Endothelial cell of umbilical vein (primary cell): ENCODE measurements at places on chromosomes 4 and X. TPM values are rescaled to one million over a fixed set of nuclear protein-coding genes. Genes with fewer than 3 reads are reported as not detected.

GRCh38 chr4:3174371-3175338 lies 74.3 kb upstream of the MSANTD1 start:
- no peak overlapping the region for H3K4me3 ChIP-seq
- H3K4me1 ChIP-seq, result no peaks in the 10 kb centered on the region
- DNase-seq, result no peak
- H3K27ac ChIP-seq, result no peak overlapping the region
- peaks cover 7% of the 10 kb centered on the region for H3K36me3 ChIP-seq

DNA sequence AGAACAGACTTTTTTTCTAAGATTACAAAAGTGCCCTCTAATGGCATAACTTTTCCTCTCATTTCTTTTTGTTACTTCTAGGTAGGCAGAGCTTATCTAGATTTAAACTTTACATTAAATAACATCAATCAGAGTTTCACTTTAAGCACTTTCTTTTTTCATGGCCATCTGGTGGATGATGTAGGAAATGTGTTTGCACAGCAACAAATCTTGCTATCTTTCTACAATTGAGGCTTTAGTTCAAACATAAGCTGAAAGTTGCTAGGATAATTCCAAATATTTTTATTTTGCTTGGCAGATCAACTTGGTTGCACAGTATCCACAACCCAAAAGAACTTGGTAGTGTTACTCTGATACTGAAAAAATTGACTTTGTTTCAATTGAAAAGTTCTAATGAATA lies 22.0 kb downstream of the NDNF start:
- H3K4me3 ChIP-seq, result no peak overlapping the region
- H3K36me3 ChIP-seq, result no peaks in the 10 kb centered on the region
- no peak overlapping the region for H3K27ac ChIP-seq

DNA sequence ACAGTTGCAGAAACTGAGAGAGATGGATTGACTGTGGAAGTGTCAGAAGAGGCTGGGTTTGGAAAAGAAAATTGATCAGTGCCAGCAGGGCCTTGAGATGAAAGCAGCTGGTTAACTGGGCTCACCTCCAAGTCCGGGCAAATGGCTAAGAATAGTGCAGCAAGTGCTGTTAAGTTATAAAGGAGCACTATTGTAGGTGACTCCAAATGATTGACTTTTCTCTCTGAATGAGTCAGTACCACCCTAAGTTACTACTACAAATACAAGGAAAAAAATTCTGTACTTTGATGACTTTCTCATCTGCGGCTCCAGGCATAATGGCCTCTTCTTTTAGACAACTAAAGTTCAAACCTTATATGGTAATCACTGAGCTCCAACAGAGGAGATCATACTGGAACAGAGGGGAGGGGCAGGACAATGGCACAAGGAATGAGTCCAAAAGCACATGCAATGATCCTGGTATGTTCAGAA lies 733.4 kb upstream of the INTU start:
- H3K36me3 ChIP-seq, result no peaks in the 10 kb centered on the region
- H3K27ac ChIP-seq, result no peak overlapping the region
- no peaks in the 10 kb centered on the region for H3K4me1 ChIP-seq

Gene ETNPPL
- total RNA-seq, result not detected in 2 replicates

DNA sequence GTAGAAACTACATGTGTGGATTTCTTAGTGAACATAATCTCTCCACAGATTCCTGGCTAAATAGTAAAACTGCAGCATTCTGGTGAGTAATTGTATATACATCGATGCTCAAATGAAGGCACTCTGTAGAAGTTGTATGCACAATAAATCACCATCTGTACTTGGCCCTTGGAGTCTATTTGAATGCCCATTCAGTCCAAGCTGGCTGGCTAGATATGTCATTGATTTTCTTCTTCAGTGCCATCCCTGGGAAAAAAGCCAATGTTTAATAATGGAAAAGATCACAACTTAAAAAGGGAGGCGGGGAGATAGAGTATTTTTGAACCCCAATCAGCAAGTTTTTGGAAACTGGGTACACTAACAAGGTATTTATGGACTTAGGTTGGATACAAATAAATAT lies 381.0 kb upstream of the TEX13C start:
- DNase-seq, result no peak
- H3K36me3 ChIP-seq, result no peaks in the 10 kb centered on the region
- no peak overlapping the region for H3K27ac ChIP-seq
- no peaks in the 10 kb centered on the region for H3K27me3 ChIP-seq
- H3K4me1 ChIP-seq, result no peaks in the 10 kb centered on the region

Gene SLITRK2
- total RNA-seq, result not detected in 2 replicates

GRCh38 chrX:10507181-10507580 lies 113.2 kb downstream of the MID1 start:
- H3K27me3 ChIP-seq, result no peaks in the 10 kb centered on the region
- no peaks in the 10 kb centered on the region for H3K36me3 ChIP-seq
- no peak overlapping the region for H3K27ac ChIP-seq
- H3K4me3 ChIP-seq, result no peak overlapping the region
- H3K4me1 ChIP-seq, result peaks cover 19% of the 10 kb centered on the region

GRCh38 chrX:150198776-150199175 lies 164.3 kb upstream of the MAMLD1 start:
- H3K36me3 ChIP-seq, result no peaks in the 10 kb centered on the region
- no peak overlapping the region for H3K4me3 ChIP-seq
- peaks cover 11% of the 10 kb centered on the region for H3K4me1 ChIP-seq
- H3K27me3 ChIP-seq, result no peaks in the 10 kb centered on the region
- no peak for DNase-seq
- H3K27ac ChIP-seq, result no peak overlapping the region

Gene NLGN3
- total RNA-seq, result 0.40 and 0.85 TPM in 2 replicates

Gene PPEF2
- total RNA-seq, result not detected in 2 replicates

Gene QRFPR
- total RNA-seq, result not detected in 2 replicates

GRCh38 chrX:8636497-8636896 lies 95.4 kb downstream of the ANOS1 start:
- no peak overlapping the region for H3K27ac ChIP-seq
- H3K4me1 ChIP-seq, result no peaks in the 10 kb centered on the region
- no peaks in the 10 kb centered on the region for H3K27me3 ChIP-seq
- no peaks in the 10 kb centered on the region for H3K36me3 ChIP-seq

Gene TBX22
- not detected in 2 replicates for total RNA-seq

- H3K36me3 ChIP-seq, result no peaks in the 10 kb centered on the region
- DNase-seq, result no peak
- no peak within 1 kb of the TSS for H3K27ac ChIP-seq
- H3K4me3 ChIP-seq, result no peak within 1 kb of the TSS
- H3K4me1 ChIP-seq, result no peaks in the 10 kb centered on the region
- no peaks in the 10 kb centered on the region for H3K27me3 ChIP-seq
Measured at GRCh38 chrX:26138274-26138673, at the start of gene MAGEB18. Gene MAGEB18 (plus strand): TSS chrX:26138343. CDS start chrX:26138986, 643 bp downstream.

DNA sequence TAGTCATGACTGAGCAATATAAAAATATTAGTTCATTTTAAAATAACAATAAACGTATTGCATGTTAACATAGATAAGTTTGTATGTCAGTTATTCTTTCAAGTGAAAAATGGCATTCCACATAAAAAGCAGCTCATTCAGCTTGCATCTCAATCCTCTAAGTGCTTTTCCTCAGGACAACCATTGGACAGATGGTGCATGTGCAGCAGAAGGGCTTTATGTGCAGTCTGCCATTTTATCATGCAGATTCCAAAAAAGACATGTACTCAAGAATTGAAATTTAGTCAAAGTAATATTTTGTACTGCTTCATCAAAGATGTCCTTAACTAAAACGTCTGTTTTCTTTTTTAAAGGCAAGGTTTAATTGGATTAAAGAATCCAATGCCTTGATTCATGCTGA lies 93.4 kb downstream of the RS1 start:
- no peak overlapping the region for H3K27ac ChIP-seq
- H3K4me3 ChIP-seq, result no peak overlapping the region
- peaks cover 3% of the 10 kb centered on the region for H3K4me1 ChIP-seq
- no peaks in the 10 kb centered on the region for H3K36me3 ChIP-seq
- H3K27me3 ChIP-seq, result no peaks in the 10 kb centered on the region
- no peak for DNase-seq

Gene TRAM1L1
- total RNA-seq, result 0.88 and 1.1 TPM in 2 replicates

DNA sequence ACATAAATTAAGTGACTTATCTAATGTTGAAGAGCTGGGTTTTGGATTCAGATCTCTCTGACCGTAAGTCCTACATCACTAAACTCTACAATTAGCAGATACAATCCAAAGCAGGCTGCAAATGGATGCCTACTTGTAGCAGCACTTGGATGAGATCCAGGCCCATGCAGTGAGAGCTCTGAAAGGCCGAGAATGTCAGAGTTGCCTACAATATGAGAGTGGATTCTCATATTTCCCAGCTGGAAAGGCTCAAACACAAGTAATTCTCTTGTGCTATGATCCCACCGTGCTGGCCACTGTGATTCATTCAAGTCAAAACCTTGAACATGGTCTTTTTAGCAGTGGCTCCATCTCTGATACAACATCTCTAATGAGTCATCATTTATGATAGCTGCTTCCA lies 125.4 kb upstream of the CHRDL1 start:
- no peaks in the 10 kb centered on the region for H3K4me1 ChIP-seq
- no peak overlapping the region for H3K27ac ChIP-seq
- no peaks in the 10 kb centered on the region for H3K27me3 ChIP-seq
- no peak for DNase-seq
- no peaks in the 10 kb centered on the region for H3K36me3 ChIP-seq

DNA sequence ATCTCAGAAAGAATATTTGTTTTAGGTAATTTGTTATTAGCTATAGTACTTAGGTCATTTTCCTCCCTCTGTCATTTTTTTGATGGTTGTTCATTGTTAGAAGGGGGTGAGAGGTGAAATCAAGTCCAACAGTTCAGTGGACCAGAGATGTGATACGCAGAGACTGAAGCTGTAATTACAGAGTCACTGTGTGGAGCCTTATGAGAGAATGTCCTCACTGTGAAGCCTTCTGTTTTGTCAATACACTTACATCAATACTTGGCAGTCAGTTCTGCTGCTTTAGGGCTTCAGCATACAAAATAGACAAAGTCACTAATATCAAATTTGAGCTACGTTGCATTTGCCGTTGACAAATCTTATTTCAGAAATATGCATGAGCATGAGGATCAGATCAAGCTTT lies 692.5 kb downstream of the C4orf33 start:
- no peak overlapping the region for H3K4me3 ChIP-seq
- DNase-seq, result no peak
- no peak overlapping the region for H3K27ac ChIP-seq
- no peaks in the 10 kb centered on the region for H3K4me1 ChIP-seq
- no peaks in the 10 kb centered on the region for H3K27me3 ChIP-seq

DNA sequence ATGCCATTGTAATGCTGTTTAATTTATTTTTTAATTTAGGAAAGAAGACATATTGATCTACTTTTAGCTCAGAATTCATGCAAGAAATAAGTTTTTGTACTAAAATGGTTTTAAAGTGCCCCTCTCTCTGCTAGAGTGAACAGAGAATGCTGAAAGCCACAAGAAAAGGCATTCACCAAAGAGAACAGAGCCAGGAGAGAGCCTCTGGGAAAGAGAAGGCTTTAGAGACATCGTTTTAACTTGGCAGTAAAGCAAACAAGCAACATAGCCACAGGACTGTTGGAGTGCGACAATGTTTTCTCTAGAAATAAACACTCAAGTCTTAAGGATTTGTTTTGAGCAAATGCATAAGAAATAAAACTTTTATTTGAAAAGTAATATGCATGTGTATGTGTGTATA lies 484.1 kb upstream of the CPEB2 start:
- H3K4me1 ChIP-seq, result no peaks in the 10 kb centered on the region
- H3K36me3 ChIP-seq, result no peaks in the 10 kb centered on the region
- no peak overlapping the region for H3K27ac ChIP-seq
- no peak for DNase-seq
- H3K27me3 ChIP-seq, result no peaks in the 10 kb centered on the region

- peaks cover 9% of the 10 kb centered on the region for H3K4me1 ChIP-seq
- no peak overlapping the region for H3K4me3 ChIP-seq
- DNase-seq, result peak; percentile 9
- no peaks in the 10 kb centered on the region for H3K36me3 ChIP-seq
- H3K27ac ChIP-seq, result no peak overlapping the region
Measured at GRCh38 chrX:40085102-40085551, 12.6 kb downstream of the BCOR start.

- no peak for DNase-seq
- no peaks in the 10 kb centered on the region for H3K4me1 ChIP-seq
- no peaks in the 10 kb centered on the region for H3K27me3 ChIP-seq
- H3K4me3 ChIP-seq, result no peak overlapping the region
Measured at GRCh38 chr4:6898763-6899162, 10.9 kb upstream of the TBC1D14 start.
